Left lung (tissue), 14 donors: ENCODE measurements at places on chromosomes 5 and 9.

DNA sequence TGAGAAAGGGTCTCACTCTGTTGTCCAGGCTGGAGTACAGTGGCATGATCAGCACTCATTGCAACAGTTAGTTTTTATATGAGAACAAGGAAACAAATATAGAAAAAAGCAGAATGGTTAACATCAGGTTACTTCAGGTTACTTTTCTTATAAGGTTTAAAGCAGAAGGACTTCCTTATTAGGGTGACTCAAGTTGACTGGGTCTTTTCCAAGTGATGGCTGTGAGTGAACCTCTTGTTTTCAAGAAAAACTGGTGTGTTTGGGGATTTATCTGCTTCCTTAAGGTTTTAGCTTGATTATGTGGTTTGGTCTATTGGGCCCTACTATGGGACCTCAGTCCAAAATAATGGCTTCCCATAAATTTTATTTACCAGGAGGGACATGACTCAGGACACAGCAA is 99.2 kb downstream of the ARRDC3 start:
- no peaks in the 10 kb centered on the region for H3K4me1 ChIP-seq
- no peaks in the 10 kb centered on the region for H3K27me3 ChIP-seq
- DNase-seq, result no peak
- no peaks in the 10 kb centered on the region for H3K36me3 ChIP-seq

DNA sequence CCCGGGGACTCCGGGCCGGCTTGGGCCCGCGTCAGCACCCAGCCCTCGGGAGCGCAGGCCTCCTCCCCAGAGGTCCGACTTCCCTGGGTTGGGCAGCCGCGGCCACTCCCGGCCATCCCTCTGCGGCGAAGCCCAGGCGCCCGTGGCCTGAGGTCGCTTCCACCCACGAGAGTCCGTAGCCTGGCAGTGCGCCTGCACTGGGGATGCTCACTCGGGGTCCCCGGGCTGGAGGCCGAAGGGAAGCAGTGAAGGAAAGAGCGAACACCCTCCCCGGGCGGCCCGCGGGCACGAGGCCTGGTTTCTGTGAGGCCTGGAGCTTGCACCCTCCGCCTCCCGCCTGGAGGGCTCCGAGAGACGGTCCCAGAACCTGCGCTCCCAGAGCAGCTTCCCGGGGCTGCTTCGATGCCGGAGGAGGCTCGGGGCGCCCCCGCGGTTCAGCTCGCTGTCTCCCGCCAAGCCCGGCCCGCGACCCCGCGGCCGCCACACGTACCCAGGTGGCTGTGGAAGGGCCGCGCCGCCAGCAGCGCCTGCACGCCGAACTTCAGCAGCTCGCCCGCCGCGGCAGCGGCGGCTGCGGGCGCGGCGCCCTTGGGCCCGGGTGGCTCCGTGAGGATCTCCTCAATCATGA is 607 bp downstream of the BARX1 start:
- H3K4me1 ChIP-seq, result peaks cover 61% of the 10 kb centered on the region
- no peaks in the 10 kb centered on the region for H3K36me3 ChIP-seq
- H3K4me3 ChIP-seq, result no peak overlapping the region
- no peak for DNase-seq
- H3K27ac ChIP-seq, result no peak overlapping the region

GRCh38 chr9:136016572-136017288 is 55.6 kb upstream of the UBAC1 start:
- H3K4me3 ChIP-seq, result no peak overlapping the region
- DNase-seq, result peak; percentile 72
- H3K27ac ChIP-seq, result no peak overlapping the region

DNA sequence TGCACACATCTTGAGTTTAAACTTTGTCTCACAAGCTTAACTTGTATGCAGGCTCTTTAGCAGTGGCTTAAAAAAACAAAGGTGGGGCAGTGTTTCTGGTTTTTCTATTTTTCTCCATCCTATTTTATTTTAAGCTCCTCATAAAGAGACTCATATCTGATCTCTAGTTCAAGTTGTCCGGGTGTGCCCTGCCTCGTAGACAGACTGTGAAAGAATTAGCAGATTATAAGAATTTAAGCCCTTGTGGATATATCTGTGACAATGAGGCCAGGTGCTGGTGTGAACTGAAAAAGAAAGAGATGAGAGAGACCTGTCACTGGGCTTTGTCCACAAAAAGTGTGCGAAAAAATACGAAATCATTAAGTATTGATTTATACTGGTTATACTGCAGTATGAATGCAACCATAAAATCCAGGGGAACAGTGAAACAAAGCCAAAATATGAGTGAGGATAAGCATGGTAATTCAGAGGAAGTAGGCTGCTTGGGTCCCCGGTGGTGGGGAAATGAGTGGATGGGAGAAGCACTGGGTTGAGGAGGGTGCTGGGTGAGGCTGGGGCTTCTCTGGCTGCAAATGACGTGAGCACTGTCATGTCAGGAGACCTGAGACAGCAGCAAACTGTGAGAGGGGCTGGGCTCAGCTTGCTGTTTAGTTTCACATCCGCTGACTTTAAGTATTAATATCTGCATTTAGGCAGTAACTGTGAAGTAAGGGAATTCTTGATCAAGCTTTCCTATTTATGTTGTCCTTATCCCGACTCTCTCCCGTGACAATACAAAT is 179.7 kb upstream of the ANKRD55 start:
- H3K4me1 ChIP-seq, result peaks cover 56% of the 10 kb centered on the region
- H3K27me3 ChIP-seq, result no peaks in the 10 kb centered on the region

- H3K27me3 ChIP-seq, result no peaks in the 10 kb centered on the region
- H3K36me3 ChIP-seq, result no peaks in the 10 kb centered on the region
- H3K4me1 ChIP-seq, result peaks cover 12% of the 10 kb centered on the region
- DNase-seq, result no peak
- H3K27ac ChIP-seq, result no peak overlapping the region
These were observed 151.6 kb downstream of the FOCAD start for GRCh38 chr9:20835377-20836286.

DNA sequence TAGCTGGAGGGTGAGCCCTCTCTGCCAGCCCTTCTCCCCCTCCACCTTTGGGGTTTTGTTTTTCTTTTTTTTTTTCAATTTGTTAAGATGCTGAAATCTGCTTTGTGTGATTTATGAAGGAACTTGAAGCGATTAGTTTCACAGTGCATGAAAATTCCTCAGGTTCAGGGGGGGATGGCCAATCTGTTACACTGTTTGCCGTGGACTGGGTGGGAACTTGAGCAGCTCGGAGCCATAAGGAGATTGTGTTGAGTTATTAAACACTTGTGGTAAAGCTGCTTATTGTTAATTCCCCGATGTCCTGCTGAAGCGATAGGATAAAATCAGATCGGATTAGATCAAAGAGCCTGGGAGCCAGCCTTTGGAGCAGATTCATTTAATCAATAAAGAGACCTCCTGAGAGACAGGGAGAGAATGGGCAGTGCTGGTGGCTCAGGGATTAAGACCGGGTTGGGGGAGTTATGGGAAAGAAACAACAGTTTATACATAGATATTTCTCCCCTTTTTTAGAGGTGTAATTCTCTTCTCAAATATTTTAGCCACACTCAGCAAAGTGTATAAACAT is 105.8 kb upstream of the SPATA31D4 start:
- no peaks in the 10 kb centered on the region for H3K27me3 ChIP-seq
- H3K4me1 ChIP-seq, result peaks cover 3% of the 10 kb centered on the region
- H3K4me3 ChIP-seq, result no peak overlapping the region
- DNase-seq, result no peak
- no peaks in the 10 kb centered on the region for H3K36me3 ChIP-seq
- H3K27ac ChIP-seq, result no peak overlapping the region

DNA sequence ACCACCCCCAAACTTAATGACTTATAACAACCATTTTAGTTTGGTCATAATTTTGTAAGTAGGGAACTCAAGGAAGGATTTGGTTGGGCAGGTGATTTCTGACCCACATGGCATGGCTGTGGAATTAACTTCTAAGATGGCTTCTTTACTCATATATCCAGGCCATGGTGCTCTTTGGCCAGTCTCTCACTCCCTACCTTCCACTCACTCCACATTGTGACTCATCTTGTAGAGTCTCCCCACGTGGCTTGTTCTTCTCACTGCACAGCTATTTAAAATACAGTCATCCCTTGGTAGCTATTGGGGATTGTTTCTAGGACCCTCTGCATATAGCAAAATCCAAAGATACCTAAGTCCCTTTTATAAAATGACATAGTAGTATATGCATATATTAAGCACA is 76.6 kb upstream of the MAST4 start:
- H3K4me3 ChIP-seq, result no peak overlapping the region
- H3K27me3 ChIP-seq, result no peaks in the 10 kb centered on the region
- H3K27ac ChIP-seq, result no peak overlapping the region
- H3K4me1 ChIP-seq, result no peaks in the 10 kb centered on the region

DNA sequence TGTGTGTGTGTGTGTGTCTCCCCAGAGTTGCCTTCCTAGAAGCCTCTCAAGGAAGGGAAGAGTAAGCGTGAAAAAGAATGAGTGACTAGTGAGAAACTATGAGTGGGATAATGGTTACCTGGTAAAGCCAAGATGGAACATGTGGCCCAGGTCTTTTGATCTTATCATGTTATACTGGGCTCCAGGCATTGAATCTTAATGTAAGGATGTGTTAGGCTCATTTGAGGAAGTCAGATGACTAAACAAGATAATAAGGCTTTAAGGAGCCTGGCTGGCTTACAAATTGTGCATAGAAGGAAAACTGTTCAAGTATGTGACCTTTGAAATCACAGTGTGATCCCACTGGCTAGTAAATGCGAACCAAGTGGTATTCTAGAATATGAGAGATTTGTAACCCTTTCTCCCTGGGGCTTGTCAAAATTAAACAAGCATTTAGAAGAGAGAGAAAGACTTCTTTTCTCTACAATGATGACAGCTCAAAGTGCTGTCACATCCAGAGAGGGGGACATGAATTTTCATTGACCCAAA is 29.9 kb upstream of the HMHB1 start:
- H3K4me1 ChIP-seq, result no peaks in the 10 kb centered on the region
- no peak for DNase-seq
- H3K27ac ChIP-seq, result no peak overlapping the region
- no peaks in the 10 kb centered on the region for H3K36me3 ChIP-seq
- H3K4me3 ChIP-seq, result no peak overlapping the region
- H3K27me3 ChIP-seq, result no peaks in the 10 kb centered on the region

DNA sequence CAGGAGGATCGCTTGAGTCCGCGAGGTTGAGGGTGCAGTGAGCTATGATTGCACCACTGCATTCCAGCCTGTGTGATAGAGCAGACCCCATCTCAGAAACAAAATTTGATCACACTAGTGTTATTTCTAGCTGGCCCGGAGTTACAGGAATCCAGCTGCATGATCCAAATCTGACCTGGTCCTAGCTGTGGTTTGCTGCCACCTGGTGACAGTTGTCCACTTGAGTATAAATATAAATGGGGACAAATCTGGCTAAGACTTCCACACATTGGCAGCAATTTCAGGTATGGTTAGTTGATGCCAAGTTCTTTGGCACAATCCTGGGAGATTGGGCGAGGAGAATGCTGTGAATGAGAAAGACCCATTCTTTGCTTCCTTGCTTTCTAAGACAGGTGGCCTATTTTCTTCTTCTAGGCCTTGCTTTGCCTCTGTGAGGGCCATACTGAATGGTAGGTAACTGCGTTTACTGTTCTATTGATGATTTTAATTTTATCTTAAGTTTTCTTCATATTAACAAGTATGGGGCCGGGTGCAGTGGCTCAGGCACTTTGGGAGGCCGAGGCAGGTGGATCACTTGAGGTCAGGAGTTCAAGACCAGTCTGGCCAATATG is 35.4 kb downstream of the UBE2R2 start:
- H3K27me3 ChIP-seq, result no peaks in the 10 kb centered on the region
- no peak for DNase-seq
- H3K4me1 ChIP-seq, result peaks cover 69% of the 10 kb centered on the region

DNA sequence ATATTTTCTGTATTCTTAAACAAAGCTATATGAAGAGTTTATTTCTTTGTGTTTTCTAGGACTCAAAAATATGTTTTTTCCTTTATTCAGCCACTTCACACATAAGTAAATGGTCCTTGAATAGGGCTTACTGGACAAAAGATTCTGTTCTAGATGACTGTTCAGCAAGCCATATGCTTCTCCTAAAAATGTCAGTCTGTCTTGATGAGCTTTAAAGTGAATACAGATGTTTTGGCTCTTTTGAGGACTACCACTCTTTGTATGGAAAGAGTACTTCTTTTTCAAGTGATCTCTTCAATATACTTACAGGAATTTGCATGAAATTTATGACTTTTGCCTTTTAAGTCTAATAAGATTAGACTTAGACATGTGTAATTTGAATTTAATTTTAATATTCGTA is 8.4 kb downstream of the NDUFS4 start:
- H3K4me1 ChIP-seq, result peaks cover 16% of the 10 kb centered on the region
- H3K36me3 ChIP-seq, result no peaks in the 10 kb centered on the region
- H3K4me3 ChIP-seq, result no peak overlapping the region
- DNase-seq, result no peak
- peak overlapping the region; percentile 10 for H3K27ac ChIP-seq

DNA sequence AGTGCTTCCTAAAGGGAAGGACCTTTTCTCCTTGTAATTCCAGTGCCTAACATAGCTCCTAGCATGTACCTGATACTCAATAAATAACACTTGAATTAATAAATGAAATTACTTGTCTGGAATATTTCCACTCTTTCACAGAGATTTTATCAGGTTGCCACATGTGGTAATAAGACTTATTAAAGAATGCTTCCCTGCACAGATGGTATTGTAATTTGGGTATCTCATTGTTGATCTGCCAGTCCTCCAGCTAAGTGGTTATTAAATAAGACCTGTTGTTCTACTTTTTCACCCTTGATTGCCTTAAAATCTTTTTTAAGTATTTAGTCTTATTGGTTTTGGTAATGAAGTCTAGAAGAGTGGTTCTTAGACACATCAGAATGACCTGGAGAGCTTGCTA is 28.1 kb upstream of the CETN3 start:
- H3K36me3 ChIP-seq, result no peaks in the 10 kb centered on the region
- no peaks in the 10 kb centered on the region for H3K27me3 ChIP-seq
- no peak overlapping the region for H3K4me3 ChIP-seq
- H3K27ac ChIP-seq, result no peak overlapping the region

GRCh38 chr5:68950125-68950524 is 143.7 kb upstream of the SLC30A5 start:
- no peak overlapping the region for H3K27ac ChIP-seq
- no peak overlapping the region for H3K4me3 ChIP-seq
- H3K27me3 ChIP-seq, result no peaks in the 10 kb centered on the region

DNA sequence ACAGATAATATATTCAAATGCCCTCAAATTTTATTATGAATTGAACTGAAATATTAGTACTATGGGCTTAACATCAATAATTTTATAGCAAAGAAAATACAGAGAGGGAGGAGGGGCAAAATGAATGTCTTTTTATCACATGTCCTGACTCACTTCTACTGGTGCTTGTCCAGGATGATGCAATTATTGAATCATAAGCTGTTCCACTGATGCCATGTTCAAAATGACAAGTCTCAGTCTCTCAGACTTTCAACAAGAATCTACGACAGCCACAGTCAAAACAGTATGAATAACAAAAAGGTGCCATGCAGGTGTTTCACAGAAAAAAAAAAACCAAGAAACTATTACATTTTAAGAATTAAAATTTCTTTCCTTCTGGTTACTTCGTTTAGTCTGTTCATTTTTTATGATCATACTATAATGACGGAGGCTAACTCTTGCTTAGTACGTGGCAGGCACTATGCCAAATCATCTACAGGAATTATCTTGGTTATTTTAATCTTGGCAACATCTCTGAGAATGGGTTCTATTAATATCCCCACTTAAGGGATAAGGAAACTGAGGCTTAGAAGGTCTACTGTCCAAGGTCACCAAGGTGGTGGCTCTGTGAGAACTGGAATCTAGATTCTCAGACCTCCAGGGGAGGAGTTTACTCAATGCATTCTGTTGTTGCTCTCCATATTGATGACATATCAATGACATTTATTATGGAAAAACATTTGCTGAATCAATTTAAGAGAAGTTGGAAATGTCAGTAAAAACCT is 61.5 kb downstream of the NR3C1 start:
- H3K4me1 ChIP-seq, result peaks cover 39% of the 10 kb centered on the region
- no peaks in the 10 kb centered on the region for H3K27me3 ChIP-seq
- no peak overlapping the region for H3K4me3 ChIP-seq
- no peak for DNase-seq
- no peaks in the 10 kb centered on the region for H3K36me3 ChIP-seq
